Stimulated activated CD4-positive, alpha-beta T cell treated with anti-CD3 and anti-CD28 coated beads, Interleukin-1b, Interleukin-23, amount 100 ng/mL, for 1 hour (primary cell): ENCODE measurements at places on chromosomes 7 and 10.

DNA sequence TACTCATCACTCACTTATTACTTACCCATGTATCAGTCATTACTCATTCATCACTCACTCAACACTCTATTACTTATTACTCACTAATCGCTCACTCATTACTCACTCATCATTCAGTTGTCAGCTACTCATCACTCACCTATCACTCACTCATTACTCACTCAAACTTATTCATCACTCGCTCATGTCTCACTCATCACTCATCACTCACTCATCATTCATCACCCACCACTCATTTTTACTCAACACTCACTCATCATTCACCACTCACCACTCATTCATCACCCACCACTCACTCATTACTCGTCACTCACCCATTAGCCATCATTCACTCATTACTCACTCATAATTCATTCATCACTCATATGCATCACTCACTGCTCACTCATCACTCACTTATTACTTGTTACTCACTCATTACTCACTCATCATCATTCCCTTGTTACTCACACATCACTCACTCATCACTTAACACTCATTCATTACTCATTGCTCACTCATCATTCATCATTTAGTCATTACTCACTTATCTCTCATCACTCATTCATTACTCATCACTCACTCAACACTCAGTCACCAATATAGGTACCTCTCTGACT is 237.9 kb downstream of the ADARB2 start:
- DNase-seq: no peak

DNA sequence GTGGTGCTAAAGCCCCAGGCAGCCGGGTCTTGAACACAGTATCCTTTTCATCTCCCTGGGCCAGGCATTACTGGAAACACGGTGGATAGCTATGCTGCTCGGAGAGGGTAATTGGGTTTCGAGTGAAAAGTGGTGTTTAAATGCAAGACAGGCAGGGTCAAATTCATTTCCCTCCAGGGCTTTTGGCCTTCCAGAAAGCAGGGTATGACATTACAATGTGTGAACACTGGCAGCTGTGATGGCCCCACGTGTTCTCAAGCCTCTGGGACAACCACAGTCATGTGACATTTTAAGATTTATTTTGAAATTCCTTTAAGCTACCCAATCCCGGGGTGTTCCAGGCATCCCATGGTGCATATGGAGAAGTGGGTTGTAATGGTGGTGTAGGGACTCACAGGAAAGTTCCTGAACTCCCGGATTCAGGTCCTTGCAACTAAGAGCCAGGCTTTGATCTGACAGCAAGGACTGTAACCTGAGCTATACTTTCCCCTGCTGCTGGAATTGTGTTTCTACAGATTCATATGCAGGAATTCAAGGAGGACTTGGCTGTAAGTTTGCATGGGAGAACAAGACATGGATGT is 46.8 kb downstream of the INSYN2A start:
- no peak for DNase-seq

DNA sequence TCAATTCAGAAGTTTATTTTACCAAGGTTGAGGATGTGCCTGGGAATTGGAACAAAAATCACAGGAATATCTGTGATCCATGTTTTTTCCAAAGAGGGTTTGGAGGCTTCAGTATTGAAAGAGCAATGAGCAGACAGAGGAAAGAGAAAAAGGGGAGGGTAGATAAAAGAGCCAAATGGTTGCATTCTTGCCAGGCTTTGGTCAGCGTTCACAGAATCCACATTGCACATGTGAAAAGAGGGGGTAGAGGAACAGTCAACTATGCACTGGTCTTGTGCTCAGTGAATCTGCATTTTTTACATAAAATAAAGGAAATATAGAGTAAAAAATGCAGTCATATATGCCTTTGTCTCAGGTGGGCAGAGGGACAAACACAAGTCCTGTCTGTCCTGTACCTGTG is 20.6 kb upstream of the ERCC6 start:
- DNase-seq: no peak

GRCh38 chr10:116007256-116007891 is 265.6 kb downstream of the GFRA1 start:
- DNase-seq: no peak

GRCh38 chr7:69091521-69091920 is 506.8 kb upstream of the AUTS2 start:
- no peak for DNase-seq

DNA sequence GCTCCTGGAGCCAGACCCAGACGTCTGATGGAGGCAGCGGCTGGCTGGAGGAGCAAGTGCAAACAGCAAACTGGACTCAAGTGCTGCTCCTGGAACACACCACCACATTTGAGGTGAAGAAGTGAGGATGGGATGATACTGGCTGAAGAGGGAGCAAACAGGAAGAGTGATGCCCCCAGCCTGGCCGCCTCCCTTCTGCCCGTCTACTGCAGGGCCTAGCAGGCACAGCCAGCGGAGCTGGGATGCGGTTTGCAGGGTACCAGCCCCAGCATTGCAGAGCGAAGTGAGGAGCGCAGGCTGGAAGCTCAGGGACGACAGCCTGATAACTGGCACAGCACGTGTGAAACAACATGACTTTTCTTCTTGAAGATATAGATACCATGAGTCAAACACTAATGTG is 111.8 kb upstream of the ZNF32 start:
- no peak for DNase-seq

GRCh38 chr10:17673471-17674061 is 29.6 kb downstream of the STAM start:
- no peak for DNase-seq

DNA sequence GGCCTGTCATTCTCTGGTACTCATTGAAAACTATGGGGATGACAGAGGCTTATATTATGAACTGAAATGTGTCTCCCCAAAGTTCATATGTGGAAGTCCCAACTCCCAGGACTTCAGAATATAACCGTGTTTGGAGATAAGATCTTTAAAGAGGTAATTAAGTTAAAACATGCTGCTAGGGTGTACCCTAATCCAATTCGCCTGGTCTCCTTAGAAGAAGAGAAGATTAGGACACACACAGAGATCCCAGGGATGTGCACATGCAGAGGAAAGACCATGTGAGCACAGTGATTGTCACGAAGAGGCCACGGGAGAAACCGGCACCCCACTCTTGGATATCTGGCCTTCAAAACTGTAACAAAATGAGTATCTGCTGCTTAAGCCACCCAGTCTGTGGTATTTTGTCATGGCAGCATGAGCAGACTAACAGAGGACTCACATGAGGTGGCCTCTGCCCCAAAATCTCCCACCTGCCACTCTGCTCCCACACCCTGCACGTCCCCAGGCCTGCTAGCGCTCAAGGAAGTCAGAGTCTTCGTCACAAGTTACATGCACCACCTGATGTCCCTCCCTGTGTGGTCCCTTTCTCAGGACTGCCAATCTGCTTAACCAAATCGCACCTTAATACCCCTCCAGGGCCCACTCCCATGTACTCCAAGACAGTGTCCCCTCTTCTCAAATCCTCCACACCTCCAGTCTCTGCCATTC is 26.8 kb downstream of the PLAC9 start:
- DNase-seq: no peak
